Inflammatory macrophage treated with lipopolysaccharide for 1 hour (primary cell): ENCODE measurements at places on chromosomes 1 and 21.

DNA sequence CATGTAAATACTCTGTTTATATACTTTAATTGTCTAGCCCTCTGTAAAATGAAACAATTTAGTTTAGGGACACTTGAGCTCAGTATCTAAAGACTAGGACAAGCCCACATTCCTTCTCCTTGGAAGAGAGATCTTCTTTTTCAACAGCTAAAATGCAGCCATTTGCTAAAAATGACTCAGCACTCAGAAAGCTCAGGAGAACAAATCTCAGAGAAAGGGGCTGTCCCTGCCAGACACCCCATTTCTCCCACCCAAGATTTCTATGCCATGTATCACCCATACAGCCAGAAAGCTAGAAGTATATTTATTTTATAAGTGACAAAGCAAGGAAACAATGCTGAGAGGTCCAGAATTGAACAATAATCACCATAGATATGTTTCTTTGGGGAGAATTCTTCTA is 23.2 kb upstream of the PRDX6 start:
- DNase-seq: no peak

DNA sequence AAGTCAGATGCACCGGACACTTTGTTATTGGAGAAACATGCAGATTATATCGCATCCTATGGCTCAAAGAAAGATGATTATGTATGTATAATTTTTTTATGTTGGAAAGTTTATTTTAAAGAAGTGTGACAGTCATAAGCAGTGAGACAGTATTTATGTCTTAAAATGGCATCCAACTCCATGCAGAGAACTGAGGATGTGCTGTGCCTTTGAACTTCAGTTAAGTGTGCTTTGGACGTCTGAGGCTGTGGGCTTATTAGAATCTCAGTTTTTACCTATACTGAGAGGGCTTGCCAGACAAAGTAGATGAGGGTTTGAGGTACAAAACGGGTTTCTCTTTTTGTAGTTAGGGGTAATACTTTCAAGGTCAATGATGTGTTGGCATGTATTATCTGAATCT is 1.5 kb downstream of the RABGGTB start:
- no peak for DNase-seq

- DNase-seq: no peak
These were observed 8.2 kb downstream of the SIM2 start for GRCh38 chr21:36706951-36707762.

DNA sequence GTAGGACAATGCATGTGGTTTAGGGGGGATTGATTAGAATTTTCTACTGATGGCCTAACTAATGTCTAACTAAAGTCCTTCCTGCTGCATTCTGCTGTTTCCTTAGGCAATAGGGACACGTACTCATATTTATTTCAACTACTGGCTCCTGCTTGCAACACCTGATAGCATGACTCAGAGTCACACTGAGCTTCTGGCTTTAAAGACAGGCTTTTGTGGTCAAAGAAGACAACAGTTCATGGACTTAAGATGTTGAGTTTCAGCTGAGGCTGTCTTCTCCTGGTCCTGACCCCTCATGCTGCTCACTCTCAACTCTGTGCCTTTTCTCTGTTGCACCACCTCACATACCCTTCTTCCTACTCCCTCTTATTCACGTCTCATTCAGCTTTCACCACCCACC is 29.1 kb upstream of the TRABD2B start:
- DNase-seq: peak; percentile 29

DNA sequence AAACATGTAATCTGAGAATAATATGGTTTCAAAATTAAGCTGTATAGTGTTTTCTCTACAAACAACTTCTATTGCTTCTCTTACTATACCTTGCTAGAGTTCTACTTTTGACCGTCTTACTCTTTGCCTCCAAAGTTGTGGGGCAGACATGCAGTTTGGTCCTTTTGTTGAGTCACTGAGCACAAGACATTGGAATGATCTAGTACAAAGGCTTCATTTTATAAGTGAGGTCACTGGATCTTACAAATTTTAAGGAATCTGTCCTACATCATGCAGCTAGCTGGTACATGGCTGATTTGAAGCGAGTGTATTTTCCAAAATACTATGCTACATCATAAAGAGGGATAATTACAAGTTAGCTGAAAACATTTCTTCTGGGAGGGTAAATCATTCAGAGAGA is 28.8 kb downstream of the OR10J1 start:
- DNase-seq: no peak

DNA sequence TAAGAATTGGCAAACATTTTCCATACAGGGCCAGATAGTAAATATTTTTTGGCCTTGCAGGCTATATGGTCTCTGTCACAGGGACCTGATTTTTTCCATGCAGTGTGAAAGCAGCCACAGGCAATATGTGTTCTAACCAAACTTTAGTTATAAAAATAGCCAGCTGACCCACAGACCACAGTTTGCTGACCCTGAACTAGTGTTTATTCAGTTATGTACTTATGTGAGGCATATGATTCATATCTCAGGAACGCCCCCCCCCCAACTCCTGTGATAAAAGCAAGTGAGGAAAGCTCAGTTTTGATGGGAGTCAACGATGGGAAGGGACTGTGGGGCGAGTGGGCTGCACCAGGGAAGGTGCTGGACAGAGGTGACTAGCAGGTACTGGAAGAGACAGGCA is 80.1 kb downstream of the HMGB4 start:
- DNase-seq: no peak

DNA sequence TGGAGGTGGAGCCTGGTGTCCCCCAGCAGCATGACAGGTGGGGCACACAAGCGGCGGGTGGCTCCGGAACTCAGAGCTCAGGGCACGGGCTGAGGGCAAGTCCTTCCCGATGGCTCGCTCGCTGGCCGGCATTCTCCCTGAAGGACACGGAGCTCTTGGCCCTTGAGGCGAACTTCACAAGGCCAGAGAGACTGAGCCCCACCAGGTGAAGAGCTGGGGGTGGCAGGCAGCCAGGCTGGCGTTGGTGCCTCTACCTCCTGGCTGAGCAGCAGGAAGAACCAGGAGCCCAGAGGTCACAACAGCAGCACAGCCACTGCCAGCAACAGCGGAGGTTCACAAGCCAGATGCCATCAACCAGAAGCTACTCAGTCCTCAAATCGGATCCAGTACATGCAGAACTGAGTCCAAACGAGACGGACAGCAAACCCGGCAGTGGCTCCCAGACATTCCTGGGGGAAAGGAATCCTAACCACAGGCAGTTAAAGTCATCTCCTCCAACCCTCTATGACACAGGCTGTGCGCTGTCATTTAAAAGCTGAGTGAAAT is 54.1 kb downstream of the NPHP4 start:
- DNase-seq: no peak

DNA sequence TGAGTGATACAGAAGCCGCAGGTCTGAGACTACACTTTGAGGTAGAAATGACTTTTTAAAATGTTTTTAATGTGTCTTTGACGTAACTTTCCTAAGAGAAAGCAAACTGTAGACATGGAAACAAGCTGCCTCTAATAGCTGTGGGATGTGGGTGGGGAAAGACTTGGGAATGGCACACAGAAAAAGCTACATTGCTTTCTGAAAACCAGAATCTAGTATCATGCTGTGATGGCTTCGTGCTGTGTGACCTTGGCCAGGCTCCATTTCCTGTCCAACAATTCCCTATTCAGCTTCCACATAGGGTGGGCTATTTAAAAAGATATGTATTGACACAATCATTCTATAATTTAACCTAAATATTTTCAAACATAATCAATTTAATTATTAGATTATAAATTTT is 909.1 kb downstream of the NCAM2 start:
- DNase-seq: no peak

- no peak for DNase-seq
These were observed 9.8 kb downstream of the DUSP10 start for GRCh38 chr1:221732052-221732451.

- DNase-seq: peak; percentile 29
These were observed 101.3 kb downstream of the IER5 start for GRCh38 chr1:181189691-181190363.

DNA sequence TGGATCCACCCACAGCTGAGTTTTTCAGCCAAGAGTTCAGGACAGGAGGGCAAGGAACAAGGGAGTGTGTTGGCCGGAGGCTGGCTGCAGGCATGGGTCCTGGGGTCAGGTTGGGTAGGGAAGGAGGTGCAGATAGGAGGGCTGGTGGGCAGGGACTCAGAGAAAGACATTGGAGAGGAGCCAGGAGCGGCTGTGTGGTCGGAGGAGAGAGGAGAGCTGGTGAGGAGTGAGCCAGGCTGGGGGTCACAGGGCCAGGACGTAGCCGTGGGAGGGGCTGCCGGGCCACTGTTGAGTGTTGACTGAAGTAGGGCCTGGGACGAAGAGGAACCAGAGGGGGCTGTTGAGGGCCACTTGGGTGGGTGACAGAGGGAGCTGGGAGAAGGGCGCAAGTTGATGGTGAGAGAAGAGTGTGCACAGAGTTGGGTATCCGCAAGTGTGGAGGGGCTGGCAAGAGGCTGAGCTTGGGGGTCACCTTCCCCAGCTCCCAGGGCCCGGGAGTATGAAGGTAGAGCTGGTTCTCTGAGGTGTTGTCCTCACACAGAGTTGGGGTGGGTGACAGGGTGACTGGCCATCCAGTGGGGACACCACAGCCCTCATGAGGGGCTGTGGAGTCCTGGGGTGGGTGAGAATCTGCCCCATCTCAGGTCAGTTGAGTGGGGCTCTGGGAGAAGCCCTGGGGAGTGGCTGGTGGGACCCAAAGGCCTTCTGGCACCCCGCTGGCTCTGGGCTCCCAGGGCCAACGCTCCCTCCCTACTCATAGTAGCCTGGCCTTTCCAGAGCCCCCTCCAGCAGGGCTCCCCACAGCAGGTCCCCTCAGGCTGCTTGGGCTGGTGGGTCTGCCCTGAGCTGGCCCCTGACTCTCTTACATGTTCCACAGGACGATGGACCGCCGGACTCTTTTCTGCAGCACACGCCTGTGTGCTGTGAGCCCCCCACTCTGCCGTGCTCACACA is 21.9 kb downstream of the PODN start:
- DNase-seq: no peak

- no peak for DNase-seq
These were observed 35.5 kb downstream of the KIRREL1 start for GRCh38 chr1:158028969-158029368.
